ENCODE measurements at places on chromosomes 1 and 21.

GRCh38 chr1:67817319-67817718 is 15.9 kb downstream of the GNG12 start:
- no peak for DNase-seq

DNA sequence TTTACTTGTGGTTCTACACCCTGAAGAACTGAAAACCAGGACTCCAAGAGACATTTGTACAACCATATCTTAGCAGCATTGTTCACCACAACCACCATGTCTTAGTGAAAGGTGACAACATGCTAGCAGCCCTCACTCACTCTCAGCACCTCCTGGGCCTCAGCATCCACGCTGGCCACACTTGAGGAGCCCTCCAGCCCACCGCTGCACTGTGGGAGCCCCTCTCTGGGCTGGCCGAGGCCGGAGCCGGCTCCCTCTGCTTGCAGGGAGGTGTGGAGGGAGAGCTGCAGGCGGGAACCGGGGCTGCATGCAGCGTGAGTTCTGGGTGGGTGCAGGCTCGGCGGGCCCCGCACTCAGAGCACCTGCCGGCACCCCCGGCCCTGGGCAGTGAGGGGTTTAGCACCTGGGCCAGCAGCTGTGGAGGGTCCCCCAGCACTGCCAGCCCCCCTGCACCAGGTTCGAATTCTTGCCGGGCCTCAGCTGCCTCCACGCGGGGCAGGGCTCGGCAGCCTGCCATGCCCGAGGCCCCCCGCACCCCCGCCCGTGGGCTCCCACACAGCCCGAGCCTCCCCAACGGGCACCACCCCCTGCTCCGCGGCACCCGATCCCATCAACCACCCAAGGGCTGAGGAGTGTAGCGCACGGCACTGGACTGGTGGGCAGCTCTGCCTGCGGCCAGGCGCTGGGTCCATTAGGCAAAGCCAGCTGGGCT is 9.2 kb downstream of the C1orf159 start:
- no peak for DNase-seq

DNA sequence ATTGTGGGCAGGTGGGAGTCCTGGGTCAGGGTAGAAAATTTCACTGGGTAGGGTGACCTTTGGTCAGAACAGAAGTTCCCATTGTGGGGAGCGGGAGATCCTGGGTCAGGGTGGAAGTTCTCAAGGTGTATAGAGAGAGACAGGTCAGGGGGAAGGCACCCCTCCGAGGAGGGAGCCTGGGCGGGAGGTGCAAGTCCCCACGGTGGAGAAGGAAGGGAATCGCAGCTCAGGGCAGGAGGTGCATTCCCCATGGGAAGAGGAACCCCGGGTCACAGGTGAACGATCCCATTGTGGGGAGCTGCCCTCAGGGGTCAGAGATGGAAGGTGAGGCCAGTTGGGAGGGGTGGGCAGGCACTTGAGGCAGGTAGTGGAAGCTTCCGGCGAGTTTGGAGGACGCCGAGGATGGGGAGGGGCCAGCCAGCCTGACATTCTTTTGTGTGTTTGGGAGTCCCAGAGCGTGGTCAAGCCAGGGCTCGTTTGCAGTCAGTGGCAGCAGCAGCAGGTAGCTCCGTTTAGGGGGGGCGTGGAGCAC is 637 bp downstream of the LYPLA2 start:
- peak; percentile 75 for DNase-seq

GRCh38 chr1:183567584-183567983 is 22.7 kb downstream of the NCF2 start:
- peak; percentile 44 for DNase-seq

DNA sequence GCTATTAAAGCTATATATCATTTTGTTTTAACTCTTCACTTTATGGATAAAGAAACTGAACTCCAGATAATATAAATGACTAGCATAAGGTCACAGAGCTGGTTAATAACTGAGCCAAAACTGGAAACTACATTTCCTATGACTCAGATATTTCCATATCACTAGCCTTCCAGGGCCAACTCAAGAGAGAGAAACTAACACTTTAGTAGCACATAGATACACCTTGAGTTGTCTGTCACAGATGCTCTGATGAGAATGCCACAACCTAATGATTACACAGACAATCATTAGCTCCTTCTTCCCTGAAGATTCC is 40.7 kb downstream of the NME7 start:
- peak; percentile 6 for DNase-seq

GRCh38 chr1:171217658-171218443 is 30.4 kb upstream of the FMO1 start:
- no peak for DNase-seq

GRCh38 chr1:243526180-243526579 is 270.3 kb downstream of the SDCCAG8 start:
- peak; percentile 94 for DNase-seq

GRCh38 chr1:93851878-93852277 is 27.1 kb downstream of the DNTTIP2 start:
- DNase-seq = no peak

DNA sequence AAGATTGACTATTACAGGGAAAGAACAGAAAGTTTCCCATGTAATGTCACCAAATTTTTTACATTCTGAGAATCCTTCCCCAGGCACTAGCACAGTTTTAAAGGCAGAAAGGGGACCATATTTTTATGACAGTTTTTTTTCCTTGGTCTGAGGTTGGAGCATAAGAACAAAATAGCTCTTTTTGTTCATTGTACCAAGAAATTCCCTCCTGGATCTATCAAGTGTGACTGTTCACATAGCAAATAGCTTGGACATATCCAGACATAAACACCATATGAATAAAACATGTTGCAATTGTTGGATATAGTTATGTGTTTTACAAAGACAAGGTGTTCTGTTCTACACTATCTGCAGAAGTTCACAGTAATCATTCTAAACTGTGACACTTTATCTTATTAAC is 182.4 kb upstream of the ADGRL2 start:
- DNase-seq = no peak

GRCh38 chr1:20846461-20847374 is 59.6 kb upstream of the HP1BP3 start:
- no peak for DNase-seq

GRCh38 chr1:66489151-66489550 is 44.8 kb upstream of the SGIP1 start:
- DNase-seq = no peak

DNA sequence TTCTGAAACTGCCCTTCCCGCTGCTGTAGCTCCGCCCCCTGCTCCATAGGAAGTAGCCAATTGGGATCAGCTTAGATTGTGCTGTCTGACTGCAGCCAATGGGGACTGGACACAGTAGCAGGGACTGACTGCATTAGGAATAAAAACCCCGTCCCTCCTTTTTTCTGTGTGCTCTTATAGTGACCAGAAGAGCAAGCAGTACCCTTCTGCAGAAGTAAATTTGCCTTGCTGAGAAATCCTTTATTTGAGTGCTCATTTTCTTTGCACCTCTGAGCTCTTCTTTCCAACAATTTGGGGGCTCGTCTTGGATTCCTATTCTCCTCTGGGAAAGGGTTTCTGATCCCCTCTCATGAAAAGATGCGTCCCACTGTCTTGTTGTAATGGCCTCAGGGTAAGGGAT is 16.2 kb downstream of the OR2L13 start:
- DNase-seq = peak; percentile 49

GRCh38 chr1:242059976-242060375 is 61.1 kb upstream of the MAP1LC3C start:
- DNase-seq = no peak

DNA sequence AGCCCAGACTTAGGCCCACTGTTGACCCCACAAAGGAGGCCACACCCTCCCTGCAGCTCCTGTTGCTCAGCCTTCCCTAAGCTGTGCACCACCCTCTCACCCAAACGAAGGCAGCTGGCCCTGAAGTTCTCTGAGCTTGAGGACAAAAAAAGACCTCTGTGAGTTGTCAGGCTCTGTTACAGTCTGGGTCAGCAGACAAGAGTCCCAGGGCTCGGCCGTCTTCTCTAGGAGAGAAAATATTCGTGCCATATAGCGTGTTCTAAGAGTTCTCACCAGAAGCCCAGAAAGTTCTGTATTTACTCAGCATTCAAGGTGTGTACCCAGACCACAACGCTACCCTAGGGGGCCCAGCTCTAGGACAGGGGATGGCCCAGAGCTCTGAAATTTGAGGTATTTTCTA is 25.5 kb upstream of the LYST start:
- DNase-seq = no peak

DNA sequence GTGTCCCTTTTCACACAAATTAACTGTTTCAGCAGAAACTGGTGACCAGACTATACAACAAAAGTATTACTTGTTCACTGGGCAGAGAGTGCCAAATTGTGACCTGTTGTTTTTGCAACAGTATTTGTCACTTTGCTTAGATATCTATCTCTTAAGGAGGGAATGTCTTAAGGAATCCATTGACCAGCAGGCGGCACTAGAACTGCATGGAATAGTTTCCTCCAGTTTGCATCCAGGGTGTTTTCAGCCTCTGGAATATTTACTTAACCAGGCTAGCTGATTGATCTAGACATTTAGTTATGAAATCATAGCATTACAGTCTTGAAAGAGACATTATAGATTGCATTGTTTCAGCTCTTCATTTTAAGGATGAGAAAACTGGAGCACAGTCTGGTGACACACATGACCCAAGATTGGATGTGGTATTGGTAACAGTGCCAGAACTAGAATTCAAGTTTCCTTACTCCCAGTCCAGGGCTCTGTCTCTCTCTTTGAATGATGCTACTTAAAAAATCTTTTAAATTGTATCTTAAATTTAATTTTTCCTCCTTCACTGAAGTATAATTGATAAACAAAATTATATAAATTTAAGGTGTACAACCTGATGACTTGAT is 16.9 kb downstream of the RPTN start:
- DNase-seq = peak; percentile 80

- no peak for DNase-seq
Measured at GRCh38 chr1:67630438-67631045, 54.5 kb upstream of the GADD45A start.

DNA sequence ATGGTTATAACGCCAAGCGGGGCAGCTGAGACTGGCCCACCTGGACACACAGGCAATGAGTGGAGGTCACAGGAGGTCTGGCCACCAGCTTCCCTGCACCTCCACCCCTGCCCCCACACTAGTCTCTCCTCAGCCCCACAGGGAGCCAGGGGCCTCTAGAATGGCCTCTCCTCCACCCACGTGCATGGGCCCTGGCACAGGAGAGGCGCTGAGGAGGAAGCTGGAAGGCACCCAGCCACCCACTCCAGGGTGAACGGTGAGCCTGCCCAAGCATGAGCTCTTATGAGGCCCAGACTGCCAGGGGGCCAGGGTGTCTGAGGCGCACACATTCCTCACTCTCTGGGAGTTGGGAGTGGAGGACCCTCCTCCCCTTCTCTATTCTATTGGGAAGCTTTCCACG is 22.2 kb downstream of the LRP8 start:
- no peak for DNase-seq

DNA sequence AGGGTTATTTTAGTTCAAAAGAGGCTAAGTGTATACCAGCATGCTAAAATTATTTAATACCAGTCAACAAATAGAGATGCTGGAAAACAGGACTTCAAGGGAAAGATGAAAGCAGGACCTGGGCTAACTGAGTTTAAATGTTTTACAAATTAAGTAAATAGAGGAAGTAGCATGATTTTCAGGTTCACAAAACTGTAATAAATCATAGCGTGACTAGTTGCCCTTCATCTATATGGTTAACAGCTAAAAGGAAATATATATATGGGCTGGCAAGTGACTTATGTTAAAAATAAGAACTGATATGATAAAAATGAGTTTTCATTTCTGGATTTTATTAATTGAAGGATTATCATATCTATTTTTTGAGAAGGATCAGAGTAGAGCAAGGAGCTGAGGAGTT is 25.6 kb downstream of the DPYD start:
- no peak for DNase-seq

All from DMS53 (cell line).